Fibroblast of the aortic adventitia (primary cell): ENCODE measurements at places on chromosomes 6 and 20.

GRCh38 chr20:36861875-36862801 is 13.8 kb upstream of the TLDC2 start:
- peak; percentile 77 for DNase-seq

DNA sequence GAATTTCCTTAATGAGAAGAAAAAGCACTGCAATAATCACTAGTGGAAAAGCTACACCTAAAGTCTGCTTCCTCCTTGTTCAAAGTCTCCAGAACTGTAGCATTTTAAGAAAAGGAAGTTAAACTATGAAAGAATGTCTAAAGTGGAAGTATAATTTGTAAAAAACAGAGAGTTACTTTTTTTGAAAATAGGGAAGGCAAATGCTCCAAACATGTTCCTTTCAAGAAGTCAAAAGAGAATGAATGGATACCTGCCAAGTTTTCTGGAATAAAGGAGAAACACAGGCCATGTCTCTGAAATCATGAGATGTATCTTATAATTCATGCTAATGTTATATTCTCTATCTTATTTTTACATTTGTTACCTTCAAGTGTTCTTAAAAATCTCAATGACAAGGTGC is 60.7 kb upstream of the ADGRG6 start:
- peak; percentile 12 for DNase-seq

- no peak for DNase-seq
These were observed 90.0 kb downstream of the SLC22A23 start for GRCh38 chr6:3366596-3367413.

GRCh38 chr6:142893088-142893487 is 51.9 kb downstream of the HIVEP2 start:
- DNase-seq = peak; percentile 75

- DNase-seq = no peak
These were observed 155.9 kb downstream of the SLC24A3 start for GRCh38 chr20:19368351-19368750.

DNA sequence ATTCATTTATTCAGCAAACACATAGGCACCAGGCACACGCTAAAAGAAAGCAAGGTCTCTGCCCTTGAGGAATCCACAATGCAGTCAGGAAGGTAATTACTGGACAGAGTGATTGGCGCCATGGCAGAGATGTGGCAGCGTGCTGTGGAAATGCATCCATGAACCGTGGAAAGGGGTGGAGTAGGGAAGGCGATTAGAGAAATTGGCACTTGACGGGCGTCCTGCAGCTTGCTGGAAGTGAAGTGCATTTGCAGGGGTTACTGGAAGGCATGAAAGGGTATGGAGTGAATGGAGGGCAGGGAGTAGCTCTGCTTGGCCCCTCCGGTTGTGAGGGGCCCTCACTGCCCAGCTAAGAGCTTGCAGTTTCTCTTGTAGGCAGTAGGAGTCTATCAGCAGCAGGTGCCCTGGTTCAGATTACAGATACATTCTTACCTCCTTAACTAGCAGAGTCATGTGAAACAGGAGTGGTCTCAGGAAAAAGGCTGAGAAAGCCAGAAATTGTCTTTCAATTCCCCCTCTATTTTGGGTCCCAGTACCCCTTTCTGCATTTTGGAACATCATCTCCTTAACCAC is 122.5 kb upstream of the TIAM2 start:
- no peak for DNase-seq

DNA sequence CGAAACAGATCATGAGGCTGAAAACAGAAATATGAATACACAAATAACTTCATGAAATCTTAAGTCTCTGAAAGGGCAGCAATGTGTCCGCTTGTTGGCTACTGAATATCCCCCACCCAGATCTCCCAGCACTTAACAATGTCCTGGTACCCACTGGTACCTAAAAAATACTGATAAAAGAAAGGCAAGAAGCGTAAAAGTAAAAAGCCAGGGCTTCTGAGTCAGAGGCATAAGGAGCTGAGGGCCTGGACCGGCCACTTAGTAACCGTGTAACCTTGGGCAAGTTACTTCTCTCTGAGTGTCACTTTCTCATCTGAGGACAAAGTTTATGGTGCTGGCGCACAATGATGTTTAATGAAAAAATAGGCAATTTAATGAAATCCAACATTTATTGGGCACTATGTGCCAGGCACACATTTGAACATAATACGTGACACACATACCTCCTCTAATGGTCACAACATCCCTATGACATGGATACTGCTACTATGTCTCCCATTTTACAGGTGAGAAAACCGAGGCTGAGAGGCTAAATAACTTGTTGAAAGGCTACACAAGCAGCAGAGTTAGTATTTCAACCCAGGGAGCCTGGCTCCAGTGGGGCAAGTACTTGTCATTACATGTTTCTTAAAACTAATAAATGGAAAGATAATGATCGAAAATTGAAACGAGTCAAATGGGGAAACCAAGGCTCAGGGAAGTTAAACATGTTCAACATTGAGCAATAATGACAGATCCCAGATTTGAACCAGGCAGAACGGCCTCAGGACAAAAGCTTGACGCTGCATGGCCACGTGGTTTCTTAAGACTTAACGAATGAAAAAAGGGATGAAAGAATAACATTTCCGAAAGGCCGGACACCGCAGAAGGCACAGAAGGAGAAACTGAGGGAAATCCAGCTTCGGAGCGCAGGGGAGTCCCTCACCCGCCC is 828 bp downstream of the TP53RK start:
- peak; percentile 59 for DNase-seq

DNA sequence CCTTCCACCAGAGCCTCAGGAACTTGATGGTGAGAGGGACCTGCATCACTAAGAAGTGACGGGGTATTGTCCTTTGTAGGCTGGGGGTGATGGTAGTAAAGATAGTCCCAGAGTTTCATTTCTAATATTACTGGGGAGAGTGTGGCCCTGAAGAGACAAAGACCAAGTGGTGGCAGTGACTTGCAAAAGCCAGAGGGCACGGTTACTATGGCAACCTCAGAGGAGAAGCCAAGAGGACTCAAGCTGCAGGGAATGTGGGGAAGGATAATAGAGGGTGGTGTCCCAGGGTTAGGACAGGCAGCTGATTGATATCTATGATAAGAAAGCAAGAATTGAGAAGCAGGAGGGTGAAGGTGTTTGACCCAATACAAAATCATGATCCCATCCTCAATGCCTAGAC is 42.5 kb downstream of the HLA-G start:
- DNase-seq = no peak

DNA sequence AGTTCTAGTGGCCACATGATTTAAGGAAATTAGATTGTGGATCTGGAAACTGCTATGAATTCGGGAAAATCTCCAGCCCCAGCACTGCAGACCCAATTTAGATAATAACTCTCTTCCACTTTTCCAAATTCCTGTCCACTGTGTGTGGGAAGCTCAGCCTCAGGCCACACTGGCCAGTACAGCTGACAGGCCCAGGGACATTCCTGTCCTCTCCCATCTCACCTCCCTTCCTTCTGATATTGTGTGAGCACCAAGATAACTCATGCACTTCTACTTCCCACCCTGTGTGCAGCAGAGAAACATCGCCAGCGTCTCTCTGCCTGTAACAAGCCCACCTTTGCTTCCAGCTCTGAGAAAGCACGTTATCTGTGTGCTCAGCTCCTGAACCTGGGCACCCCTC is 145.1 kb upstream of the RREB1 start:
- no peak for DNase-seq

DNA sequence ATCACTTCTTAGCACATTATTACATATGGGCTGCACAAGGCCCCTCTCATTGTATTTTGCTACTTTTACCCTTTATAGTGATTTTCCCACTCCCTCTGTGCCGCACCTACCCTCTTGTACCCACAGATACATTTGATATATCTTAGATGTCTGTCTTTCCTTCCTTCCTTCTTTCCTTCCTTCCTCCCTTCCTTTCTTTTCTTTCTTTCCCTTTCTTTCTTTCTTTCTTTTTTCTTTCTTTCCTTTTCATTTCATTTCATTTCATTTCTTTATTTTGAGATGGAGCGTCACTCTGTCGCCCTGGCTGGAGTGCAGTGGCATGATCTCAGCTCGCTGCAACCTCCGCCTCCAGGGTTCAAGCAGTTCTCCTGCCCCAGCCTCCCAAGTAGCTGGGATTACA is 12.2 kb downstream of the POLH start:
- DNase-seq = no peak

DNA sequence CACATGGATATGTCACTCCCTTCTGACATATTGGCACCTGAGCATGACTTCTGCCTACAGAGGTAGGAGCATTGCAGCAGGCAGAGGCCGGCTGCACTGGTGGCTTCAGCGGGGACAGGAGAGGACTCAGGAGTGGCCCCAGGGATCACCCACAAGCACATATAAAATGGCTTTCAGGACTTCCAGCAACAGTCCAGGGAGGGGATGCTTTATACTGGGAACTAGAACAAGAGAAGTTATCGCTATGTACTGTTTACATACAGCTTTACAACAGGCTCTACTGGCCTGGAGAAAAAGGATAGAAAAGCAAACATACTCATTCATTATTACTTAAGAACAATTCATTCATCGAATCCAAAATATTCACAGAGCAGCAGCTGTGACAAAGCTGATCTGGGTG is 337.8 kb downstream of the THBS2 start:
- DNase-seq = no peak
